Myometrial cell (primary cell): ENCODE measurements at places on chromosomes 5 and 9. TPM values are rescaled to one million over a fixed set of nuclear protein-coding genes. Genes with fewer than 3 reads are reported as not detected.

SHROOM1 gene
- 15.6 and 16.7 TPM in 2 replicates for total RNA-seq

C9orf153 gene
- not detected in 2 replicates for total RNA-seq

RNF183 gene
- not detected in 2 replicates for total RNA-seq

PCDHB2 gene
- 0.18 and 0.29 TPM in 2 replicates for total RNA-seq

ENHO gene
- total RNA-seq = not detected in 2 replicates

DBH gene
- not detected in 2 replicates for total RNA-seq

FBP2 gene
- total RNA-seq = 0.29 TPM in 1 of 2 replicates, not detected in the other

SLC6A7 gene
- not detected in 2 replicates for total RNA-seq

SLC34A1 gene
- total RNA-seq = not detected in 2 replicates

ZFP2 gene
- total RNA-seq = 0.18 and 0.58 TPM in 2 replicates

OR1J2 gene
- total RNA-seq = not detected in 2 replicates

SEPTIN8 gene
- total RNA-seq = 40.9 and 45.4 TPM in 2 replicates

KCNV2 gene
- total RNA-seq = not detected in 2 replicates

DMRT2 gene
- not detected in 2 replicates for total RNA-seq

CENPH gene
- 28.4 and 33.4 TPM in 2 replicates for total RNA-seq

CMYA5 gene
- 0.58 and 0.89 TPM in 2 replicates for total RNA-seq

WDR55 gene
- total RNA-seq = 23.9 and 40.4 TPM in 2 replicates

RABGAP1 gene
- 8.9 and 11.5 TPM in 2 replicates for total RNA-seq

FAM221B gene
- total RNA-seq = not detected in 2 replicates

IL3 gene
- not detected in 2 replicates for total RNA-seq

SCGB3A1 gene
- total RNA-seq = not detected in 2 replicates

TPM2 gene
- total RNA-seq = 1,252 and 1,303 TPM in 2 replicates

GABRA1 gene
- total RNA-seq = not detected in 2 replicates

NUTM2F gene
- not detected in 2 replicates for total RNA-seq

THBS4 gene
- 0.18 TPM in 1 of 2 replicates, not detected in the other for total RNA-seq

SLC6A19 gene
- total RNA-seq = not detected in 2 replicates

DEPDC1B gene
- total RNA-seq = 9.5 and 11.9 TPM in 2 replicates

DMGDH gene
- total RNA-seq = 0.86 and 1.9 TPM in 2 replicates

NIPAL4 gene
- total RNA-seq = under 0.01 TPM in 1 of 2 replicates, not detected in the other

CER1 gene
- total RNA-seq = not detected in 2 replicates

MLLT3 gene
- 15.6 and 26.6 TPM in 2 replicates for total RNA-seq

TTC23L gene
- total RNA-seq = not detected in 2 replicates

FOXD4L3 gene
- not detected in 2 replicates for total RNA-seq

FOXD4L5 gene
- total RNA-seq = not detected in 2 replicates

ALDH1A1 gene
- total RNA-seq = 679 and 736 TPM in 2 replicates

FREM1 gene
- under 0.01 TPM in 1 of 2 replicates, not detected in the other for total RNA-seq

CBY3 gene
- not detected in 2 replicates for total RNA-seq

TRPM3 gene
- total RNA-seq = under 0.01 and 10.6 TPM in 2 replicates

C1QTNF2 gene
- 0.29 and 0.71 TPM in 2 replicates for total RNA-seq

SCGB3A2 gene
- total RNA-seq = not detected in 2 replicates

CDH6 gene
- total RNA-seq = 0.29 and 2.1 TPM in 2 replicates

GFM2 gene
- 28.0 and 31.2 TPM in 2 replicates for total RNA-seq

NPR3 gene
- 0.58 and 4.6 TPM in 2 replicates for total RNA-seq

F12 gene
- total RNA-seq = 2.8 TPM in 1 of 2 replicates, not detected in the other

LRRC70 gene
- total RNA-seq = under 0.01 TPM in 1 of 2 replicates, not detected in the other
